Fibroblast of skin of right biceps (primary cell): ENCODE measurements at places on chromosomes 11 and 22.
A peak's percentile ranks its signal among the peaks of the same experiment; 100 is the strongest.

GRCh38 chr11:121665206-121665838 lies 212.6 kb upstream of the SORL1-AS1 start:
- DNase-seq: no peak

DNA sequence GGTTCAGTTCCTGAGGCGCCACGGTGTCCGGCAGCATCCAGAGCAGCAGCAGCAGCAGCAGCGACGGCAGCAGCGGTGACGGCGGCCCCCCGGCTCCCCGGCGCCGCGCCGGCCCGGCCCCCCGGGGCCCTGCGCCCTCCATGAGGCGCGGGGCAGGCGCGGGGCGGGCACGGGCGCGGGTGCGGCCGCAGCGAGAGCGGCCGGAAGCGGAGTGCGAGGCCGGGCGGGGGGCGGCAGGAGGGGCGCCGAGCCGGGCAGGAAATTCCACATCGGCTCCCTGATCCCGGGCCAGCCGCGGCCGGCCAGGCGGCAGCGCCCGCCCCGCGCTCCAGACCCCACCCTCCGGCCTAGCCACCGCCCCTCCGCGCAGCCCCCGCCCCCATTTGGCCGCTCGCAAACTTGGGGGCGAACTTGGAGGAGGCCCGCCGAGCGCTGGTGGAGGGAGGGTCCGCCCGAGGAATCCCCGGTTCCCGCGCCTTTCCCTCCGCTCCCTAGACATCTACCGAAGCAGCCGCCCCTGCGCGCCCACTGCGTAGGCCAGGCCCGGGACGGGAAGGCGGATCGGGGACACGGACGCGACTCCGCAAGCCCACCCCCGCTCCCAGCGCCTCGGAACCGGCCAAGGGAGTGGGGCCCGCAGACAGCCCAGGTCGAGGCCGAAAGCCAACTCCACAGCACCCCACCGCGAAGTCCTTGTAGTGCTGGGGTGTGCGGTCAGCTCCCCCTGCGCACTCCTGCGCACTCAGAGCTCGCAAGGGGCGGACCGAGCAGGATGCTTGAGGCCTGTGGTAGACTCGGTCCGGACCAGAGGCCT lies at the start of gene SCARF2:
TSS of gene SCARF2 (minus strand) at position 213 of the 814 bp plus-strand sequence. CDS start at position 142, 71 bp downstream.
- DNase-seq: peak; percentile 80

DNA sequence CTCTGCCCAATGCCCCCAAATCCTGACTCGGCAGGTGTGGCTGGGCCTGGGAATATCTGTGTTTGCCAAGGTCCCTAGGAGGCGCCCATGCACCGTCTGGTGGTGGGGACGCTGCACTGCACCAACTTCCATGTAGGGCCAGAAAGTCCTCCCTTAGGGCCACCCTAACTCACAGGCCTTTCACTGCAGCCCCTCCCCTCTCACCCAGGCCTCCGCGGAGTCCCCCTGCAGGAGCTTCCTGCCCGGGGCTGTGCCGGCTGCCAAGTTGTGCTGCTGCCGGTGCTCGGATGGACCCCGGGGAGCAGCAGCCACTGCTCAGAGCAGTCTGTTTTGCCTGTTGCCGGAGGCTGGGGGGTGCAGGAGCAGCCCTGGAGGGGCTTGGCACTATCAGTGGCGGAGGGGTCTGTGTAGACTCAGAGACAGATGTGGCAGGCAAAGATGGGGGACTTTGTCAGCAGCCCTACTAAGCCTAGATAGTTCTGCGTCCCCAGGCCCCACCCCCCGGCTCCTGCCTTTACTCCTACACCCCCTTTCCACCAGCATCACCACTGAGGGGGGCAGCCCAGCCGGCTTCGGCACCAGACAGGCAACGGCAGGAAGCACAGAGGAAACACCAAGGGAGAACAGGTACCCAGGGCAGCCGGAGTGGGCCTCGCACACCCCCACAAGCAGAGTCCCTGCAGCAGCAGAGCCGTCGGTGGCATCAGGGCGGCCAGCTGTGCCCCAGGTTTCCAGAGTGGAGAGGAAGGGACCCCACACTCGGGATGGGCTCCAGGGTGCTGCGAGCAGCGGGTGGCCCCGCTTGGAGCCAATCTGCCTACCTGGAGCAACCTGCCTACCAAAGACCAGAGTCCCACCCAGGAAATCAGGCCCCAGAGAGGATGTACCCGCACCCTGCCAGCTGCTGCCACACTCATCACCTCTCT lies 124.3 kb downstream of the TRIM29 start:
- DNase-seq: peak; percentile 13

- DNase-seq: no peak
Measured at GRCh38 chr11:46270684-46271083, 6.8 kb upstream of the CREB3L1 start.

- DNase-seq: no peak
Measured at GRCh38 chr11:15539645-15540044, 424.9 kb downstream of the INSC start.

GRCh38 chr11:129380413-129380812 lies 4.8 kb downstream of the BARX2 start:
- DNase-seq: no peak

DNA sequence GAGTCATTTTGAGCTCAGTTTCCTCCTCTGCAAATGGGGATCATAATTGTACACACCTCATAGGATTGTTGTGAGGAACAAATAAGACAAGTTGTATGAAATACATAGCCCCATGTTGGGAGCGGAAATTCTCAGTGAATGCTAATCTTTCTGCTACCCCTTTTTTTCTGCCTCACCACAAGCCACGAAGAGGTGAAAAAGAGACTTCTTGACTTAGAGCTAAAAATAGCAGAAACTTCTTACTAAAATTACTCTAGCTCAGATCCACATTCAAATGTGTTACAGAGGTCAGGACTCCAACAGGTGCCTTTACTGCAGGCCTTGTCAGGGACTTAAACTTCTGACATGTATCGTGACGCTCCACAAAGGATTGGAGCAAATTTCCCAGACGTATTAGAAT lies 128.5 kb downstream of the MIAT start:
- no peak for DNase-seq

GRCh38 chr11:125263268-125263790 lies 98.8 kb downstream of the PKNOX2 start:
- DNase-seq: peak; percentile 94

DNA sequence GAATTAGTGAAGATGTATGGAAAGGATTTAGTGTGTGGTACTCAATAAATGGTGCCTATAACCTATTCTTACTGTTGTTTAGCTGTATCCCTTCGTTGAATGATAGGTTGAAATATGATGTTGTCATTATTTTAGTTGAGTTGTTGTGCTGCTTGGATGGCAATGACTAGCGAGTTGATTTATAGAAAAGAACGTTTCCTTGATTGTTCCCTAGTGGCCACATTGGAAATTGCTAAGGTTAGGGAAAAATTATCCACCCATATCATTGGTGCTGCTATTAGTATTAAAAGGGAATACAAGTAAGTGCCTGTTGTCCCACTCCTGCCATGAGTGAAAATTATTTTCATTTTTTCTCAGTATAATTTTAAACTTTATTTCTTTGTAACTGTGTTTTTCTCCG lies 14.5 kb downstream of the EMSY start:
- DNase-seq: no peak

- DNase-seq: peak; percentile 56
Measured at GRCh38 chr11:57290288-57290687, 34.5 kb downstream of the TNKS1BP1 start.

GRCh38 chr11:68798221-68798813 lies 43.4 kb downstream of the CPT1A start:
- no peak for DNase-seq

DNA sequence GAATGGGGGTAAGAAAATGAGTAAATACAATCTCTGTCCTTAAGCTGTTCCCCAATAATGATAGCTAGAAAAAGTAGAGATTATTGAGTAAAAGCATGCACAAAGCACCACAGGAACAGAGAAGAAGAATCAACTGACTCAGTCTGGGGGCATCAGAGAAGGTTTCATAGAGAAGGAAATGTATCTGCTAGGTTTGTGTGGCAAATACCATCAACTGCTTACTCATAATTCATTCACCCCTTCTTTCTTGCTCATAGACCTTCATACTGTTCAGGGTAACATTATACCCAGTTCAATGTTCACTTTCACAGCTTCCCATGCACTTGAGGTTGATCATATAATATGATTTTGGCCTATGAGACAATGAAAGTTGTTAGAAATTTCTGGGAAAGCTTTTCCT lies 85.2 kb upstream of the SCUBE2 start:
- no peak for DNase-seq

DNA sequence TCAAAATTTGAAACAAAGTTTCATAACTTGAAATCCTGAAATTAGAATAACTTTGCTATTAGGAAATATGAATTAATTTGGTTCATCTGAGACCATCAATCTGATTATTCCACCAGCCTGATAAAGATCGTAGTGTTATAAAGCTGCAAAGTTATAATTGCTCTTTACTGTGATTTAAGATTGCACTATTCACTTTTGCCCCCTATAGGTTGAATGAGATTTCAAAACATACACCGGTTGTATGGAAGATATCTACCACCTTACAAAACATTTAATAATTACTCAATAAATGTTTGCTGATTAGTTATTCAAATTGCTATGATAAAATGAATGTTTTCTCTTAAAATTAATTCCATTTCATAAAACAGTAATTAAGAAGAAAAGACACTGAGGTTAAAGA lies 26.1 kb downstream of the APIP start:
- DNase-seq: no peak

GRCh38 chr11:8327761-8328192 lies 64.1 kb upstream of the LMO1 start:
- DNase-seq: no peak

DNA sequence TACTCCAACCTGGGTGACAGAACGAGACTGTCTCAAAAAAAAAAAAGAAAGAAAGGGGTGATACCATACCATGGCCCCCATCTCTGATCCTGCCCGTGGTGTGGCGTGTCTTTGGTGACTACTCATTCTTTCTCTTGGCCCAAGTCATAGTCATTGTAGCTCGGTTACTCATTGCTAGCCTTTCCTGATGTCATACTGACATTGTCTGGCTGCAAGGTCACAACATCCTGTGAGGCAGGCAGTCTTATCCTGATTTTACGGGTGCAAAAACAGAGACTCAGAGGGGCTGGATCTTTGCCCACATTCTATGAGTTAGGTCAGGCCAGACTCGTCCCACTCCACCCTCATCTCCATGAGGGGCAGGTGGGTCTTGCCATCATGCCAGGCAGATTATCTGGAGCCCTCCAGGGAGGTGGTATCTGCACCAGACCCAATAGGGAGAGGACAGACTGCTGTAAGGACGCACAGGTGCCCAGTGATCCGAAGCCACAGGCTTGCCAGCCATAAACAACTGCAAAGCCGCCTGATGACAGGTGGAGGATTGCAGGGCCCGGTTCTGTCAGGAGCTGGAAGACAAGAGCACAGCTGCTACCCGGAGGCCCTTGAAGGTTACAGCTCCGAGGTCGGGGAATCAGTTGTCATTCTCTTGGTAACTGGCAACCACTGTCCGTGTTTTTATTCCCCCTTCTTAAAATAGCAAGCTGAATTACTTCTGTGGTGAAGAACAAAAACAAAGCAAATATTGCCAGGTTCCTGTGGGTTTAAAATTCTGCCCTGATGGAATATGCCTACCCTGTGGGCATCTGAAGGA lies 13.8 kb downstream of the TOM1 start:
- peak; percentile 91 for DNase-seq

GRCh38 chr11:10809373-10810160 lies 841 bp upstream of the EIF4G2 start:
- peak; percentile 88 for DNase-seq

DNA sequence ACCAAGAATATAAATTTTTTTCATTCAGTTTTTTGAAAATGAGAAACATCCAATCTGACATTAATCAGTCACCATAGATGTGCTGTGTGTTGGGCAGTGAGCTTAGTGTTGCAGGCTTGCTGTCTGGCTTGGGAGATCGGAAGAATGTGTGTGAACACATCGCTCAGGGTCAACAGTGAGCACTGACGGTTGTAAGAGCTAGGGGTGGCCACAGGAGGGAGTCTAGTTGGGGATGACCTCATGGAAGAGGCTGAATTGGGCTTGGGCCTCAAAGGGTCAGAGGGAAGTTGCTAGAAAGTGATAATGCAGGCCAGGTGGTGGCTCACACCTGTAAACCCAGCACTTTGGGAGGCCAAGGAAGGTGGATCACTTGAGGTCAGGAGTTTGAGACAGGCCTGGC lies 375.4 kb downstream of the DDX10 start:
- no peak for DNase-seq

DNA sequence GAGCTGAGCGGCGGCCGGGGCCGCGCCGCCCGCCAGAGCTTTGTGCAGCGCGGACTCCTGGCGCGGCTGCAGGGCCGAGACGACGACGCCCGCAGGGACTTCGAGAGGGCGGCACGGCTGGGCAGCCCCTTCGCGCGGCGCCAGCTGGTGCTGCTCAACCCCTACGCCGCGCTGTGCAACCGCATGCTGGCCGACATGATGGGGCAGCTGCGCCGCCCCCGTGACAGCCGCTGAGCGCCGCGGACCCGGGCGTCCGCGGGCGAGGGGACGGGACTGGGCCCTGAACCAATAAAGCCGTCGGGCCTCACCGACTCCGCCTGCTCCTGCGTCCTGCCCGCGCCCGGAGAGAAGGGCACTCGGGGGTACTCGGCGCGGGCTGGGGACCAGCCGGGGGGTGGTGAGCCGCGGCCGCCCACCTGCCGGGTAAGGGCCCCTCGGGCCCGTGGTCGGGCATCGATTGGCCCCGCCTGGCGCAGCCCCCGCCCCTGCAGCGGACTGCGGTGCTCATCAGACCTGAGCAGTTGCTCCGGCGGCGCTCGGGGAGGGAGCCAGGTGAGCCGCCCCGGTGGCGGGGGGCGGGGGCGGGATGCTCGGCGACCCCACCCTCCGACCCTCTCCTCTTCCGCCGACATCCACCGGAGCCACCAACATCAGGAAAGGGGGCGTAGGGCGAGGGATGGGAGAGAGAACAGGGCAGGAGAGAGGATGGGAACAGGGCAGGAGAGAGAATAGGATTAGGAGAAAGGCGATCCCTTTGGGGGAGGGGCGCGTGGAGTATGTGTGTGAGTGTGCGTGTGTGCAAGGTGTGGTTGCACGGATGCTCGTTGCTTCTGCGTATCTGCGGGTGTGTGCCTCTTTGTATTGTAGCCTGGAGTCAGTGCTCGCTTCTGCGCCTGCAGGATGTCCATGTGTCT lies at the start of gene TMEM25:
TSS of gene TMEM25 (plus strand) at position 510 of the 914 bp plus-strand sequence. CDS start 610 bp downstream, outside the sequence.
- DNase-seq: peak; percentile 50

DNA sequence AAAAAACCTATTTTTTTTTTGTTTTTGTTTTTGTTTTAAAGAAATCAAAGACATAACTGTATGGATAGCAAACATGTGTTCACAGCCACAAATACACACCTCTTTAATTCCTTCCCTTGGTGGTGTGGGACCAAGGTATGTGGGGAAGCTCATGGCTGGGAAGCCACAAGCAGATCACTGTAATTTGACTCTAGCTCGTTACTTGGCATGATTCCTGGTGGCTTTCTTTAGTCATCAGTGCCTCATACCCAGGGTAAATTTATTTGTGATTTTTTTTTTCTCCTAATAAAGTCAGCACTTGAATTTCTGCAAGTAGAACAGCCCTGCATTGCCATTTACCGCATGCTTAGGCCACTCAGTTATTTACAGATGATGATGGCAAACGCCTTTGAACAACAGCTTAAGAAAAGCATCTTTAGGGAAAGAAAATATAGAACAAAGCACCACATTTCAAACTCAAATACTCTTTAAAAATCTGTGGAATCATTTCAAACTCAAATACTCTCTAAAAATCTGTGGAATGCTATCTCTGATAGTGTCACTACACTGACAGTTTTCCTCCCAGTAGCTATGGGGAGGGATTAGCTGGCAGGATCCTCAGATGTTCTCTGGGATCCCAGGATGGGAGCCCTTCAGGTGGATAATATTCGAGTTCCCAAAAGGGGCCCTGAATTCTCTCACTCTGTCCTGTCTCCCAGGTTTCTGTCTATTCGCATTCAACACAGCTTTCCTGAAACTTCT lies 687.2 kb downstream of the OPCML start:
- peak; percentile 97 for DNase-seq

- DNase-seq: no peak
Measured at GRCh38 chr11:115806056-115806455, 301.8 kb upstream of the CADM1 start.
